Activated T-cell treated with anti-CD3 and anti-CD28 coated beads, Interleukin-2, amount 50 U/mL, for 72 hours (primary cell): ENCODE measurements at places on chromosomes 3 and 15.

GRCh38 chr3:193347521-193348501, 30.7 kb downstream of the ATP13A5 start:
- DNase-seq: no peak
- H3K36me3 ChIP-seq: no peaks in the 10 kb centered on the region
- H3K27ac ChIP-seq: no peak overlapping the region
- H3K4me1 ChIP-seq: no peaks in the 10 kb centered on the region

GRCh38 chr3:78165876-78166275, 1126.0 kb downstream of the ROBO2 start:
- no peak overlapping the region for H3K27ac ChIP-seq
- H3K36me3 ChIP-seq: no peaks in the 10 kb centered on the region
- DNase-seq: no peak
- no peaks in the 10 kb centered on the region for H3K4me1 ChIP-seq
- H3K27me3 ChIP-seq: no peaks in the 10 kb centered on the region

- H3K27ac ChIP-seq: no peak overlapping the region
- H3K4me1 ChIP-seq: no peaks in the 10 kb centered on the region
- no peak overlapping the region for H3K4me3 ChIP-seq
Observed at GRCh38 chr3:41915353-41915752, 46.5 kb downstream of the ULK4 start.

DNA sequence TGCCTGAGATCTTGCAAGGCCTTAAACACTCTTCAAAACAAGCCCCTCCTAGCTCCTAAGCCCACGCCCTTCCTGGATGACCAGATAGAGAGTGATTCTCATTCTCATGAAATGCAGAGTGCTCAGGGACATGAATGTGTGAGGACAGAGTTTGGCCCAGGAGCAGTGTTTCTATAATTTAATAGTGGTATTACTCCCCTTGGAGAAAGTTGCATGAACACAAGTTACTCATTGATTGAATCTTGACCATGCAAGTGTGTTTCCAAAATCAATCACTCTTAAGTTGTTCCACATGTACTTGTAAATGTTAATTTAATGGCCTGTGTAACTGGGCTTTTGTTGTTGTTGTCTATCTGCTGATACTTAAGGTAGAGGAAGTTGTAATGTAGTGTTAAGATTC, 181.6 kb downstream of the ADAMTSL3 start:
- H3K4me1 ChIP-seq: no peaks in the 10 kb centered on the region
- H3K4me3 ChIP-seq: no peak overlapping the region
- no peak for DNase-seq
- H3K27me3 ChIP-seq: no peaks in the 10 kb centered on the region

DNA sequence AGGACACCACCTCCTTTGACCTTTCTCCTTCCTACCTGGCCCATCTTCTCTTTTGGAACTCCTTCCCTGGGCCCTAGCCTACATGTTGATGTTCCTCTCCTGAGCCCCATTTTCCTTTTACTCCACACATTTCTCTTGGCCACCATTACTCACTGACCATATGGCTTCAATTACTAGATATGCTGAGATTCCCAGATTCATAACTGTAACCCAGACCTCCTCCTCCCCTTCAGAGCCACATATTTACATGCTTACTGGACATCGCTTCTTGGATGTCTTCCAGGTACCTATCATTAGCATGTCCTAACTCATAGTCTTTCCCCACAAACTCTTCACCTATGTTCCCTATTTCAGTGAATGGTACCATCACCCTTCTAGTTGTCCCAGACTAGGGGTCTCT, 24.4 kb upstream of the TRIM59 start:
- H3K27me3 ChIP-seq: peaks cover 22% of the 10 kb centered on the region
- no peak overlapping the region for H3K4me3 ChIP-seq
- H3K27ac ChIP-seq: no peak overlapping the region
- DNase-seq: no peak
- no peaks in the 10 kb centered on the region for H3K4me1 ChIP-seq

DNA sequence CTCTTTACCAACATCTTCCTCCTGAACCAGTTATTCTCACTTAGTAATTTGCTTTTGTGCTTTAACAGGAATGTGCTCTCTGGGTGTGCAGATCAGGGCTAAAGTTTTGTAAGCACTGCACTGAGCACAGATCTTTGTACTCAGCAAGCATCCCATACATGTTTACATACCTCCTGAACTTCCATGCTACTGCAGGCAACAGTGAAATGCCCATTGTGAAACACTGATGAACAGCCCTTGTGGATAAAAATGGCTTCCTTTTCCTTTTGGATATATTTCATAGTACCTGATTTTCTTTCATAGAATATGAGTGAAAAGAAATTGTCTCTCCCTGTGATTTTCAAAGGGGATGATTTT, 855.9 kb downstream of the MCTP2 start:
- H3K27ac ChIP-seq: no peak overlapping the region
- no peak overlapping the region for H3K4me3 ChIP-seq
- no peaks in the 10 kb centered on the region for H3K27me3 ChIP-seq
- no peak for DNase-seq

DNA sequence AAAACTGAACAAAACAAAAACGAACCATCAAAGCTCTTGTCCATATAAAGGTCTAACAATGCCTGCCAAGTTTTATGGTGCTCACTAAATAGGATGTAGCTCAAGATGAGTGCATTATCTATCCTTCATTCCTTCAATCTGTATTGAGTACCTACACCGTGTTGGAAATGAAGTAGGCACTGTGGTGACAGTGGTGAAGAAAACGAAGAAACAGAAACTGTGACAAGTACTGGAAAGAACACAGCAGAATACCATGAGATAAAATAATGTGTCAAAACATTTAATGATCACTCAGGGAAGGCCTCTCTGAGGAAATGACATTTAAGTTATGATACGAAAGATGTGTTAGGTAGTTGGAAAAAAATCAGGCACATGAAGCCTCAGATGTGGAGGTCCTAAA, 36.2 kb downstream of the CBLB start:
- peak; percentile 37 for DNase-seq
- H3K27me3 ChIP-seq: no peaks in the 10 kb centered on the region
- H3K36me3 ChIP-seq: peaks cover 28% of the 10 kb centered on the region
- H3K4me1 ChIP-seq: peaks cover 94% of the 10 kb centered on the region

GRCh38 chr15:38058596-38059075, 124.2 kb downstream of the TMCO5A start:
- peaks cover 17% of the 10 kb centered on the region for H3K4me1 ChIP-seq
- no peak overlapping the region for H3K4me3 ChIP-seq
- no peaks in the 10 kb centered on the region for H3K36me3 ChIP-seq
- no peak for DNase-seq
- H3K27ac ChIP-seq: no peak overlapping the region

DNA sequence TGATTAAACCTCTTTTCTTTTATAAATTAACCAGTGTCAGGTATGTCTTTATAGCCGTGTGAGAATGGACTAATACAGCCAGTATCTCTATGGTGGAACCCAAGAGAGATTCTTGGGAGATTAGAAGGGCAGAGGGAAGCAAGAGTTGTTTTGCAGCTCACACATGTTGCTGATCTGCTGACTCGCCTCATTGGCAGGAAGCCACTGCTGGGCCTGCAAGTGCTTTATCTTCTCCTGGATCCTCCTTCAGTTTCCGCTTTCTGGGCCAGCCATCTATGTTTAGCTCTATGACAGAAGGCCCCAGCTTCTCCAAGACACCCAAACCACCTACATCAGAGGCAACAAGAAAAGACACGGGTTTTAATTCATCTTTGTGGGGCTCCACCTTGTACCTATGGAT, 23.4 kb upstream of the GALNT15 start:
- H3K4me1 ChIP-seq: peaks cover 15% of the 10 kb centered on the region
- no peaks in the 10 kb centered on the region for H3K36me3 ChIP-seq

GRCh38 chr3:149623824-149624223, 34.0 kb downstream of the WWTR1 start:
- peaks cover 19% of the 10 kb centered on the region for H3K4me1 ChIP-seq
- no peak overlapping the region for H3K4me3 ChIP-seq
- no peak overlapping the region for H3K27ac ChIP-seq
- H3K27me3 ChIP-seq: peaks cover 26% of the 10 kb centered on the region

DNA sequence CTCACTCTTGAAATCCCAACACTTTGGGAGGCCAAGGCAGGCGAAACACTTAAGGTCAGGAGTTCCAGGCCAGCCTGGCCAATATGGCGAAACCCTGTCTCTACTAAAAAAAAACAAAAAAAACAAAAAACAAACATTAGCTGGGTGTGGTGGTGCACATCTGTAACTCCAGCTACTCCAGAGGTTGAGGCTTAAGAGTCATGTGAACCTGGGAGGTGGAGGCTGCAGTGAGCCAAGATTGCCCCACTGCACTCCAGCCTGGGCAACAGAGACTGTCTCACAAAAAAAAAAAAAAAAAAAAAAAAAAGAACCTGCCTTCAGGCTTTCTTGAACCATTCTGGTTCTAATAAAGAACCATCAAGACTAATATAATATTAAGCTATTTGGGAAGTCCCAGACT, 16.5 kb downstream of the ARPP19 start:
- no peak for DNase-seq
- no peak overlapping the region for H3K4me3 ChIP-seq
- H3K27ac ChIP-seq: no peak overlapping the region
- H3K4me1 ChIP-seq: peaks cover 21% of the 10 kb centered on the region

DNA sequence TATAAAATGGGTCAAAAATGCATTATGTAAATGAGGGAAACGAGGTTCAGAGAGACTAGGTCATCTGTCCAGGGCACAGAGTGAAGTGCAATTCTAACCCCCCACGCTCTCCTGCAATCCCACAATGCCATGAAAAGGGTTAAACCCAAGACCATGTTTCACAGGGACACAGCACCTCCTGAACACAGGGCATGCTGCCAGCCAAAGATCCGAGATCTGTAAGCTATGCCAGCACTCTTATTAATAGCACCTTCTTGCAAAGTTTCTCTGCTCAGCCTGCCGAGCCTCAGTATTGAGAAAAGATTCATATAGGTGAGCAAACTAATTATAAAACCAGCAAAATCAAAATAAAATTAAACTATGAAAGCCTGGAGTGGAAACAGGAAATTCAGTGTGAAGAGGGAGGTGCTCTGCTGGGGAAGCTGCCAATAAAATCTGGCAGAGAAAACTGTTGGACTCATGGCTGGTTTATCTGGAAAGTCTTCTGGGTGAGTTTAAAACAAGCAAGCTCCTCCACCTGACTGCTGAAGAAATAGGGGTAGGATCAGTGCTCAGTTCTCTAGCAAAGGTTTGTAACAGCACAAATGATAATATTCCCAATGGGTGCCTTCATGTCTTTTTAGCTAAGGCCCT, 50.3 kb downstream of the LRIG1 start:
- H3K27me3 ChIP-seq: no peaks in the 10 kb centered on the region
- peaks cover 4% of the 10 kb centered on the region for H3K36me3 ChIP-seq
- no peaks in the 10 kb centered on the region for H3K4me1 ChIP-seq
- no peak overlapping the region for H3K27ac ChIP-seq

DNA sequence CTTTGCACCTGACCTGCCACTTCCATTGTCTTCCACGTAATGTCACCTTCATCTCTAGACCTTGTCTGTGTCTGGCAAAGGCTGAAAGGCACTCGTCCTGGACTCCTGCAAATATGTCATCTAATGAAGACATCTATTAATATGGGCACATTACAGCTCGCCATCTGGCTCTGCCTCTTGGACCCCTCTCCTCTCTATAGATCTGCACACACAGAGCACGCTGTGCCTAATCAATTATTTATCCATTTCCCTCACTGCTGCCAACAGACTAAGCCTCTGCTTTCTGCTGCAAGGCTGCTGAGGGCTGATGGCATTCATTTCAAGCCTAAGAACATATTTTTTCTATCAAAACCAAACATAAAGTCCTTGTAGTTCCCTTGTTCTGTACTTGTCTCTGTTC, 573.0 kb downstream of the TUSC7 start:
- H3K27ac ChIP-seq: no peak overlapping the region
- no peak for DNase-seq
- no peaks in the 10 kb centered on the region for H3K4me1 ChIP-seq
- H3K4me3 ChIP-seq: no peak overlapping the region

DNA sequence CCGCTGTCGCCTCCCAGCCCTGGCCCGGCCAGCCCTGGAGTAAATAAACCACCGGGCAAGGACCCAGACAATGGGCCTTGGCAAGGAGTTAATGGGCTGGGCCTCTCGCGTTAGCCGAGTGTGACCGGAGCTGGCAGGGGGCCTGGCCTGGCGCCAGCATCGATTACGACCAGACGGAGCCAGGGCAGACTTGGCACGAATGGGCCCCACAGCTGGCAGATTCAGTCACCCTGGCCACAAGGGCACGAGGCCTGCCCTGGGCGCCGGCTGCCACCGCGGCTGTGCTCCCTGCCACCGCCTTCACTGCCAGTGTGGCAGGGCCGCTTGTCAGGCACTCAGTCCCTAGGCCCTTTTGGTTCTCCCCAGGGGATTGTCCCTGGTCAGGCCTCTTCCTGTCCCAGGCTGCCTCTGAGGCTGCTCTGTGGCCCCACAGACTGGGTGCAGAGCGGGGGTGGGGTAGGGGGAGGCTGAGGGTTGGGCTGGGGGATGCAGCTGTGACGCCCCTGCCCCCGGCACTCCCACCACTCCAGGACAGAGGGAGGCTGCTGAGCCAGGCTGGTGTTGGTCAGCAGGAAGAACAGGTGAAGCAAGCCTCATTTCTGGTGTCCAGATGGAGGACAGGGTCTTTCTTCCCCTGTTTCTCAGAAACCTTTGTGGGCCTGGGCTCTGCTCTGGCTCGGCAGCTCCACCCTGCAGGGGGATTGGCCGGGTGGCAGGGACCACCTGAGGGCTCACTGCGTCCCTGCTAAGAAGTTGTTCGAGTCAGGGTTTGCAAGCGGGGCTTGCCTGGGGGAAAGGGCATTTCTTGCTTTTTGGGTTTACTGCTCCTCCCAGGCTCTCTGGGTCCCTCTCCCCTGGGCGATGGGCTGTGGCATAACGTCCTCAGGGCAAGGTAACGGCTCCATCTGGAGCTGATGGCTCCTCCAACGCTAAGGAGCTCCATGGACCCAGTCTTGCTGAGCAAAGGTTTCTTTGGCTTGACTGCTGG, 30.5 kb upstream of the SRP14 start:
- no peaks in the 10 kb centered on the region for H3K27me3 ChIP-seq
- no peak overlapping the region for H3K27ac ChIP-seq

GRCh38 chr15:50077176-50077575, 41.9 kb downstream of the ATP8B4 start:
- DNase-seq: no peak
- H3K27me3 ChIP-seq: peaks cover 7% of the 10 kb centered on the region
- H3K4me3 ChIP-seq: no peak overlapping the region
- H3K4me1 ChIP-seq: no peaks in the 10 kb centered on the region
- peak overlapping the region; percentile 67 for H3K27ac ChIP-seq
- no peaks in the 10 kb centered on the region for H3K36me3 ChIP-seq

DNA sequence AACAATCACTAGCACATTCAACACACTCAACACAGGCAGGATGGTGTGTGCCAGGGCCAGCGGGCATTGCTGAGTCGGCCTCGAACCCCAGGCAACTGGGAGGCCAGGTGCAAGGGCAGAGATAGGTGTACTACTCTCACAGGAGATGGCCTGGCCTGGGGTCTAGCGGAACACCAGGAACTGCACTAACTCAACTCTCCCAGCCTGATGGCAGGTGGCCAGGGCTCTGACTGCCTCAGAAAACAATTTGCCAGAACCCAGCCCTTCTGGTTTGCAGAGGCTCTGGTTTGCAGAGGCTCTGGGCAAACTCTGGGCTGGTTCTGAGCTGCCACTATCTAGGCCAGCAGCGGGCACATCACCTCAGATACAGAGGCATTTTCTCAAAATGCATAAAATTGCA, 229.2 kb upstream of the CHRNA7 start:
- H3K4me1 ChIP-seq: no peaks in the 10 kb centered on the region
- H3K27me3 ChIP-seq: no peaks in the 10 kb centered on the region
- H3K36me3 ChIP-seq: no peaks in the 10 kb centered on the region
- DNase-seq: no peak
- no peak overlapping the region for H3K4me3 ChIP-seq
- H3K27ac ChIP-seq: no peak overlapping the region

- DNase-seq: no peak
- no peaks in the 10 kb centered on the region for H3K27me3 ChIP-seq
- H3K36me3 ChIP-seq: no peaks in the 10 kb centered on the region
- H3K27ac ChIP-seq: no peak overlapping the region
- H3K4me1 ChIP-seq: no peaks in the 10 kb centered on the region
Observed at GRCh38 chr3:131453533-131453932, 49.2 kb downstream of the MRPL3 start.
